DMS153 (cell line): ENCODE measurements at places on chromosomes 1 and 21.
A peak's percentile ranks its signal among the peaks of the same experiment; 100 is the strongest.

DNA sequence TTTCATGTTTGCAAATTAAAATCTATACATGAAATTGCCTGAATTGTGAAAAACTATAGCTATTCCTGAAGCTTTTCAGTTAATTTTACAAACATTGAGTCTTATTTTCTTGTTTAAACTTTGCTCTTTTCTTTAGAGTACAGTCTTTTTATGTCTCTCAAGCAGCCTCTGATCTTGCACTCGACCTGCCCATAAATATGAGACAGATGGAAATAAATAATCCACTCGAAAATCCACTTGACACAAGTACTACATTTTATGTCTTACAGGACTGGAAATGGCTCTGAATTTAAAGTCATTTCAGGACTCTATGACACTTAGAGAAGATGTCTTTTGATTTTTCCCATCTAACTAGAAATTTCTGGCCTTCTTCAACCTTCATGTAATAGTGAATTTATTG, 283.8 kb downstream of the USP25 start:
- no peak for DNase-seq

GRCh38 chr1:4173731-4174130, 273.7 kb upstream of the C1orf174 start:
- DNase-seq: no peak

GRCh38 chr1:106225403-106225802, 831.1 kb upstream of the PRMT6 start:
- no peak for DNase-seq

DNA sequence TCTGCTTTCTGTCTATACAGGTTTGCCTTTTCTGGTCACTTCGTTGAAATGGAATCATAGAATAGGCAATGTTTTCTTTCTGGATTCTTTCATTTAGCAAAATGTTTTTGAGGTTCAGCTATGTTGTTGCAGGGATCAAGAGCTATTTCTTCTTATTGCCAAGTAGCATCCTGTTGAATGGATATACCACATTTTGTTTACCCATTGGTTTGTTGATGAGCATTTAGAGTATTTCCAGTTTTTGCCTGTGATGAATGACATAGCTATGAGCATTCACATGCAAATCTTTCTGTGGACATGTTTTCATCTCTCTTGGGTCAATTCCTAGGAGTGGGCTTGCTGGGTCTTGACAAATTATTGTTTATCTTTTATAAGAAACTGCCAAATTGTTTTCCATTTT, 115.5 kb downstream of the ACTL8 start:
- no peak for DNase-seq

DNA sequence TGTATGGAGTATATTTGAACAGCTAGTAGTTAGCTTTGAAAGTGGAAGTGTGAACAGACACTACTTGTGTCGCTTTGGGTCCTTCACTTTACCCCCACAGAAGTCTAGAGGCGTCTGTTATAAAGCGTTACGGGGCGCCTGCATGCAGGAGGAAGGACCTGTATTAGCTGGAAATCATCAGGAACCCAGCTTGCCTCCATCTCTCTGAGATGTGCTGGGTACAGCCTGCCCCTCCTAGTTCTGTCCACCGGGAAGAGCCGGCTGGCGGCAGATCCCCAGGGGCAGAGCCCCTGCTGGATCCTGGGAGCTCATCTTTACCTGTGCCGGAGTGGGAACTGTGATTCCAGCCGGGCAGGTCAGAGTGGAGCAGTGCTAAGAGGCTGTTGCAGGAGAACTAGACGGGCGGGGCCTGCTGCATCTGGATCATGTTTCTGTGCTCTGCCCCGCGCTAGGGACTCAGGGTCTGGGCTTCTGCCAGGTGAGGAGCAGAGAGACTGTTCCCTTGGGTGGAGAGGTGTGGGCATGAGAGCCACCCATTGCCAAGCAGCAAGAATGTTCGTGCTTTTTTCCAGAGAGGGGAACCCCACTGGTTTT, 22.3 kb upstream of the SPSB1 start:
- peak; percentile 71 for DNase-seq

- no peak for DNase-seq
Measured at GRCh38 chr1:1788646-1789431, 10.6 kb upstream of the NADK start.

GRCh38 chr1:12171206-12172041, 4.6 kb downstream of the TNFRSF1B start:
- DNase-seq: no peak

DNA sequence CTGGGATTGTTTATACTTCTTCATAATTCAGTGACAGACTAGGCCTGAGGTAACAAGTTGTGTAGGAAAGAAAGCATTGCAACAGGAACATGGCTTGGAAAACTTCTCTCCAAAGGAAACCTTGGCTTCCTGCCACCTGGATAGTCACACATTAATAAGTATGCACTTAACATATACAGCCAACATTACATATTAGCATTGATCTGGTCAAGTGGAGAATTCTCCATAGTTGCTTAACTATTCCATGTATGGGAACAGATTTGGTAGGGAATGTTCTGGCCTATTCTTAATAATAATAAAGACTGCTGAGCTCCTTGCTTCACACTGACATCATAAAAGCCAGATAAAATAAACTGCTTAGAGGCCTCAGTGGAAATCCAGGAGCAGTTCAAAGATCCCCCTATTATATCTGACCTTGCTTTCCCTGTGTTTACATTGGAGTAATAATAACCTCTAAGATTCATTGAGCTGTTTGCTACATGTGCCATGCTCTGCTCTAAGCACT, 27.2 kb upstream of the NFIA start:
- no peak for DNase-seq

DNA sequence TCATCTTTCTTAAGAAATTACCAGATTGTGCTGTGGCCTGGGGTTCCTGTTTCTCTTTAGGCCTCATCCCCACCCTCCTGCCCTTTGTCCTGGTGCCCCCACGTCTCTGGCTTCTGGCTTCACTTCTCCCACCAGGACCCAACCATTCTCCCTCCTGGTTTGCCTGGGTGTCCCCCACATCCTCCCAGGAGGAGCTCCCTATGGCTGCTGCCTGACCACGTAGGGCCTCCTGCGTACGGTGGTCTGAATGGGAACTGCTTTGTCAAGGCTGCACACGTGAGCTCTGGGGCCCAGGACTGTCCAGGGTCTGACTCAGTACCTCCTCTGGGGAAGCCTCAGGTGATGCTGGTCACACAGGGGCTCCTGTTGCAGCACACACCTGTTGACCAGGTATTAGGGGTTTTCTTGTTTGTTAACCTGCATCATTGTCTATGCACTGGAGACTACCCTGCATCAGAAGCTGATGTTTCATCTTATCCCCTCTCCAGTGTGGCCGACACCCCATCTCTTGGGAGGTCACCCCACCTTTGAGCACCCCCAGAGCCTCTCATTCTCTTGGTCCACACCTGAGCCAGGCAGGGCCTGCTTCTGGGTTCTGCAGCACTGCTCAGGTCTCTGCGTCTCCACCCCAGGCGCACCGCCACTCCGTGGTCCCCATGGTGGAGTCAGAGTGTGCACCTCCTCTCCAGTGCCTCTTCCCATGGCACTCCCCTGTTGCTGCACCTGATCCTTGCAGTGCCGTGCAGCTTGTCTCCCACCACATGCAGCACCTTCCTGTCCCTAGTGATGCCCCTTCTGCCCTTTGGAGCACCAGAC, 65.8 kb downstream of the S100B start:
- no peak for DNase-seq

GRCh38 chr1:22861764-22862440, 110.8 kb downstream of the LACTBL1 start:
- DNase-seq: no peak

GRCh38 chr1:167629681-167630567, at the start of gene RCSD1:
Gene RCSD1, plus strand, starts transcription at chr1:167630232. Its CDS starts 192 bp downstream, at chr1:167630424.
- no peak for DNase-seq

DNA sequence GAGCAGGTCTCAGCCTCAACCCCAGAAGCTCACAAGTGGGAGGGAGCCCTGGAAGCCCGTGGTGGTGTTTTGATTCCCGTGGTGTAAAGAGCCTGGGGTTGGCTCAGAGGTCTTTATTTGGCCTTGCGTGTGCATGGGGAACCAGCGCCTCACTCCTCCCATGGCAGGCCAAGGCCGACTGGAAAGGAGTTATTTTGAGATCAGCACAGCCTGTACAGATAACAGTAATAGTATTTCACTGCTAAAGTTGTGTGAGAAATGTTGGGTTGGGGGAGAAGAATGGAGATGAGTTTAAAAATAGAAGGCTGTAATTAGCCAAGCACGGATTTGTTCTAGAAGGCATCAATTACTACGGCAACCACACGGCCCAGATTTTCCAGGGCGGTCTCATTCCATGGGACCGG, 186.5 kb downstream of the DYRK1A start:
- DNase-seq: no peak

DNA sequence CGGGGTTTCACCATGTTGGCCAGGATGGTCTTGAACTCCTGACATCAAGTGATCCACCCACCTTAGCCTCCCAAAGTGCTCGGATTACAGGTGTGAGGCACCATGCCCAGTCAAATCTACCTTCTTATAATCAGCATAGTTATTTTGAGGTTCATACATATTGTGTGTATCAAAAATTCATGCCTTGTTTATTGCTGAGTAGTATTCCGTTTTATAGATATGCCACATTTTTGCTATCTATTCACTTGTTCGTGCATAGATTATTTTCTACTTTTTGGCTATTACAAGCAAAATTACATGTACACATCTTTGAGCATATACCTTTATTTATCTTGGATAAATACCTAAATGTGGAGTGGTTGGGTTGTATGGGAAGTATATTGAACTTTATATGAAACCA, 344.9 kb downstream of the CAMTA1 start:
- no peak for DNase-seq

DNA sequence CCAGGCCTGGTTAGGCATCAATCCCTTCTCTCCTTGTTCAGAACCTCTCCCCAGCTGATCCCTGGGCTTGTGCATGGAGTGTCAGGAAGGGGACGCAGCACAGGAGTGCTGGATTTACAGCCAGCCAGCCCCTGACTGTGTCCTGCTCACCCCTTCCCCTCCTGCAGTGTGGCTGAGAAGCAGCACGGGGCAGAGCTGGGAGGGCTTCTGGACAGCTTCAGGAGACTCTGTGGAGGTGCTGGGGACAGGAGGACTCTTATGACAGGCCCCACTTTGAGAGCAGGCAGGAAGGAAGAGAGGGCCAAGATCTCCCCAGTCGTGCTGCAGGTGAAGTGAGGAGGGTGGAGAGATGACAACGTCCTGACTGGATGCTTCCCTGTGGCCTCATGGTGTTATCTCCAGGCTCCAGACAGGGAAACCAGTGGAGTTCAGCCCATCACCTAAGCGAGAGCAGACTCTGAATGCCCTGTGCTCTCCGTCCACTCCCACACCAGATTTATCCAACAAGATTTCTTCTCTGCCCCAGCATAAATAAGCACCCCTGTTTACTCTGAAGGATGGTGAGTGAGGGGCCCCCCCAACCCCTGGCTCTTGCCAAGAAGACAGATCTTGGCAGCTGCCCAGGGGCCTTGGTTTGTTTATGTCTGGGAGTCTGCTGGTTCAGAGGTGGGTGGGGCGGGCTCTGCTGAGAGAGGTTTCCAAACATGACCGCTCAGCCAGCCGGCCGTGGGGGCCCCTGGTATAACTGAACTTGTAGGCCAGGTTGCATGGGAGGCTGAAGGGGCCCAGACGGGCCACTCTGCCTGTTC, 21.3 kb downstream of the TMCC2 start:
- peak; percentile 56 for DNase-seq

DNA sequence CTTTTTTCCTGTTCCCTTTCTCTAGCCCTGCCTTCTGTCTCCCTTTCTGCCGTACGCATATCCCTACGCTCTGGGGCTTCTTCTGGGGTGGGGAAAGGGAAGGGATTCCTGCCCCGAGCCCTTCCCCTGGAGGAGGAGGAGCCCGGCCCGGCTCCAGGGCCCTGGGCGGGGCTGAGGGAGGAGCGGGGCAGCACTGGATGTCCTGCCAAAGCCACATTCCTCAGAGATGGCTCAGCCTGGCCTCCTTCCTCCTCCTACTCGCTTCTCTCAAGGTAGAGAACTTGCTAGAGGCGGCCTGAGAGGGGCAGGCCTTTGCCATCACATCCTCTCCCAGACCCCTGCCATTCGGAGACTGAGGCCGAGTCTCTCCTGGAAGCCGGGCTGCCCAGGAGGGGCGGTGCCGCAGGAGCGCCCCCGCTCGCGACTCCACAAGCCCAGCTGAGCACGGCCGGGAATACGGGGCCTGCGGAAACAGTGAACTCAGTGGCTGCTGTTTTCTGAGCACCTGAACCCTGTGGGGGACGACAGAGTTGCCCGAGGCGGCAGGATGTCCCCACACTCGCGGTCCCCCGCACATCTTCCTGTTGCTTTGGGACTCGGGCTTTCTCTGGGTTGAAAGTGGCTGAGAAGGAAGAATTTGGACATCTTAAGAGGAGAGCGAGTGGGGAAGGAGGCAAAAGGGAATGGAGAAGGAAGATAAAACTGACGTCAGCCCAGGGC, 12.2 kb downstream of the ADAMTSL4 start:
- DNase-seq: peak; percentile 94

GRCh38 chr1:212147581-212148033, 112.1 kb downstream of the DTL start:
- DNase-seq: no peak

DNA sequence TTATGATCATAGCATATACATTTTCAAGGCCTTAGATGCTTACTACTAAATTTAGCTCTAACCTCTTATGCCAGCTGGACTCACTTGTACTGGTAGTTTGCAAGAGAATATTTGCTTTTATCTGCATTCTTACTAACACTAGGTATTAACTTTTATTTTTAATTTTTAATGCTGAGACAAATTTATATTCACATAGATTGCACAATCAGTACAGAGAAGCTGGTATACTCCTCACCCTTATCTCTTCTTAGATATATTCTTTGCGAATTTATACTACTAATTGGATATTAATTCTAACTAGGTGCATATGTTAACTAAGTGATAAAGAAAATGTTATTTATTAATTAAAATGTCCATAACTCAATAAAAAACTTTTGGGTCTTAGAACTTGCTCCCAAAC, 561.8 kb upstream of the PRMT6 start:
- DNase-seq: no peak

GRCh38 chr1:29096231-29096886, 27.3 kb downstream of the TMEM200B start:
- peak; percentile 12 for DNase-seq

DNA sequence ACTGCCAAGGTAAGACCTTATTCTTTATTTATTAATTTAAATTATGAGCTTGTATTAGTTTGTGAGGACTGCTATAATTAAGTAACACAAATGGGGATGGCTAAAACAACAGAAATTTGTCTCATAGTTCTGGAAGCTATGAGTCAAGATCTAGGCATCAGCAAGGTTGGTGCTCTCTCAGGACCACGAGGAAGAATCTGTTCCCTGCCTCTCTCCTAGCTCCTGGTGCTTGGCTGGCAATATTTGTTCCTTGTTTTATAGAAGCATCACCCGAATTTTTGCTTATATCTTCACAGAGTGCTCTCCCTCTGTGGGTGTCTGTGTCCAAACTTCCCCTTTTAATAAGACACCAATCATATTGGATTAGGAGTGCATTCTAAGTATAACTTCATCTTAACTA, 41.4 kb upstream of the CCDC190 start:
- no peak for DNase-seq
